ENCODE measurements at places on chromosomes 7 and 10. TPM values are rescaled to one million over a fixed set of nuclear protein-coding genes. Genes with fewer than 3 reads are reported as not detected.

KIF5B gene
- total RNA-seq, result 115 TPM

- DNase-seq, result no peak
These were observed 49.1 kb downstream of the AOC1 start for GRCh38 chr7:150901160-150902035.

ADRA2A gene
- total RNA-seq, result 7.8 TPM

DNA sequence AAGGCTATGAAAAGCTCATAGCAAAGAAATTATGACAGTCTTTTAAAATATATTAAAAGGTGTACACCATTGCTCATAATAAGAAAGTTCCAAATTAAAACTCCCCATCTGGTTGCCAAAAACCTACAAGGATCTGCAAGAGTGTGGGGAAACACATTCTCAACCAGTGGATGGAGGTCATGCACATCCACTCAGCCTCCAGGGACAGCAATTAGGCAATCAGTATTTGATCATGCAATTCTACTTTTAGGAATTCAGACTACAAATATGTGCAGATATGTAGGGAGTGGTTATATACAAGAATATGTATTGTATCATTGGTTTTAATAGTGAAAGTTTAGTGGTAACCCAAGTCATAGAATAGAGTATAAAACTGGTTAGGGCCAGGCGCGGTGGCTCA, 157.8 kb downstream of the FGFR2 start:
- DNase-seq, result no peak

GRCh38 chr10:86070278-86070677, 296.3 kb downstream of the GRID1 start:
- no peak for DNase-seq

GRCh38 chr10:37703114-37703513, 154.3 kb downstream of the ZNF248 start:
- no peak for DNase-seq

DNA sequence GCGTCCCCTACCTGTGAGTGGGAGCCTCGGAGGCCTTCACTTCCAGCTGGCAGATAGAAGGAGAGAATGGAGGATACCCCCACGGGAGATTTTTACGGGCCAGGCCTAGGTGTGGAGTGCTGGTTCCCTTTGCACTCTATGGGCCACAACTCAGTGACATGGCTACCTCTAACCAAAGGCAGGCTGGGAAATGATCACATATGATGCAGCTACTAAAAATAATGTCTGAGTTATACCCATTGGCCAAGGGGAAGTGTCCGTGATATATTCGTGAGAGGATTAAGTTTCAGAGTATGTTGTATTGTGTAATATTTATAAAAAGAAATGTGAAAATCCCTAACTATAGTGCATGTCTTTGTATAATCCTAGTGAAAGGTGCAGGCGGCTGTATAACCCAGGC, 13.5 kb upstream of the HIPK2 start:
- no peak for DNase-seq

DNA sequence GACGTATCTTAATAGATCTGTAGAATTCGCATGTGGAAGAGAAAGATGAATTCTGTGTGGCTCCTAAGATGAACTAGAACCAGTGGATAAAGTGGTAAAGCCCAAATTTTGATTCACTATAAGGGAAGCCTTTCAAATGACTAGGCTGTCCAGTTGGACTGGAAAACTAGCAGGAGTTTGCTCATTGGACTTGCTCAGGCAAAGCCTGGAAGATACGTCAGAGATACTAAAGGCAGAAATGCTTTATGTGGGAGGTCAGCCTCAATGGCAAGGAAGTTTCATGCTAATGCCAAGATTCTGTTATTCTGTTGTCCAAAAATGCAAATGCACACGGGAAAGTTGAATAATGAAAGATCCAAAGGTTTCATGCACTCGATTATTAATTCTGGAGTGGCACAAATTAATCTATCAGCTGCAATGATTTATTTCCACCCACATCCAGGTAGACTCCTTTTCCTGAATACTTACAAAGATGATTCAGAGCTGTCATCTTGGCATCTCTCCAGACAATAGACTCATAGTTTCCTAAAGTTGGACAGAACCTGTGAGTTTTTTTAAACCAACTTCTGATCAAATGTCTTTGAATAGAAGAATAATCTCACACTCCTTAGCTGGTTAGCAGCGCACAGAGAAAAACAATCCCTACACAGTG, 20.5 kb upstream of the PPP1R3C start:
- no peak for DNase-seq
